ENCODE measurements at places on chromosomes 7 and 10. TPM values are rescaled to one million over a fixed set of nuclear protein-coding genes. Genes with fewer than 3 reads are reported as not detected.

PLEKHA1 gene
- 61.8 TPM for total RNA-seq

SEMA3E gene
- total RNA-seq = 0.46 TPM

- DNase-seq = peak; percentile 83
These were observed 131.4 kb downstream of the PRPF18 start for GRCh38 chr10:13717936-13718772.

DNA sequence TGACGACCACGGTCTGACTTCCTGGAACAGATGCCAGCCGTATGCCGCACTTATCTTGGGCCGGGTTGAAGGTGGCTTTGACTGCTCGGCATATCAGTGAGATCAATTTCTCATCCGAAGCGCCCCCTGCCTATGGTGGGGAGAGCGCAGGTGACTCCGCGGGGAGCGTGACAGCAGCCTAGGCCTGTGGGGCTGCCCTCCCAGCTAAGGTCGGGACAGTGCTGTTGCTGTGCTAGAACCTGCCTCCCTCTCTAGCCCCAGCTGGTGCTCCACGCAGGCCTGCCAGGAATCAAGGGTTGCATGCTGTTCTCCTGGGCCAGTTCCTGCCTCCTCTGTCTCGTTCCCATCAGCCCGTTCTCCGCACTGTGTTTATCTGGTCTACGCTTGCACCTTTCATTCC, 49.8 kb downstream of the PODXL start:
- no peak for DNase-seq

- no peak for DNase-seq
These were observed 451 bp downstream of the SRRT start for GRCh38 chr7:100875356-100875751.

DNA sequence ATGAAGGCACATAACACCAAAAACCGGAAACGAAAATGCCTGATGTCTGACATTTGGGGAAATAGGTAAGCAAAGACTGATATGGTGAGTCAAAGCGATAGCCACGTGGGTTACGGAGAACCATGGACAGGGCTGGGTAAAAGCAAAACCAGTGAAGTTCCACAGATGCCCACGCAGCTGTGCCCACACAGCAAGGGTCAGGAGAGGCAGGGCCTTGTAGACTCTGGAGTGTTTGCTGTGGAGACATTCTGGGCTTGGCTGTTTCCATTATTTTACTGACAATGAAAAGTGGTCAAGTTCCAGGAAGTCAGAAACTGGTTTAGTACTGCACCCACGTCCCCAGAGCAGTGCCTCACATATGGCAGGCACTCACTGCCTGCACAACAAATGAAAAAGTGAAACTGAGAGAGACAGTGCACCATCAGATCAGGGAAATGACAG, 148.7 kb downstream of the ZMYND11 start:
- DNase-seq = no peak

All from psoas muscle (tissue), 8 donors.